Right renal pelvis (tissue), 4 donors: ENCODE measurements at places on chromosomes 13 and 19.

GRCh38 chr19:41325947-41326706, 16.2 kb downstream of the CCDC97 start:
- no peak for DNase-seq

GRCh38 chr13:51213173-51213728, 8.9 kb upstream of the FAM124A start:
- DNase-seq: no peak

- DNase-seq: no peak
Observed at GRCh38 chr19:19540064-19540714, 2.1 kb downstream of the CILP2 start.

GRCh38 chr13:47705185-47705584, 295.9 kb downstream of the SUCLA2 start:
- DNase-seq: no peak

DNA sequence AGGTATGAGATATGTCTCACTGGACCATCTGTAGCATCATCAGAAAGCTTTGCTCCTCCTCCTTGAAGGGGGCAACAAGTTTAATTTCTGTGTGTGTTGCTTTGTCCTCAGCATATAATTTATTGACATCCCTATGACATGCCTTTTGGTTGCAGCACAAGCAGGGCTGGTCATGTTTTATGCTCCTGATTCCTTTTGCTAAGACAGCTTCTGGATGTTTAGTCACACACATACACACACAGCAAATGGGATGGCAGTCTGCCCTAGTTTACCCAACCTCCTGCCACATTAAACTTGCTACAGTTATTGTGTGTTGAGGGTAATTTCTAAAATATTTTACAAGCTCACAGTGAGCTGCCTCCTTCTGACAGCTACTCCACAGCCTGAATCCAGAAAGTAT, 217.9 kb upstream of the RXFP2 start:
- DNase-seq: no peak

DNA sequence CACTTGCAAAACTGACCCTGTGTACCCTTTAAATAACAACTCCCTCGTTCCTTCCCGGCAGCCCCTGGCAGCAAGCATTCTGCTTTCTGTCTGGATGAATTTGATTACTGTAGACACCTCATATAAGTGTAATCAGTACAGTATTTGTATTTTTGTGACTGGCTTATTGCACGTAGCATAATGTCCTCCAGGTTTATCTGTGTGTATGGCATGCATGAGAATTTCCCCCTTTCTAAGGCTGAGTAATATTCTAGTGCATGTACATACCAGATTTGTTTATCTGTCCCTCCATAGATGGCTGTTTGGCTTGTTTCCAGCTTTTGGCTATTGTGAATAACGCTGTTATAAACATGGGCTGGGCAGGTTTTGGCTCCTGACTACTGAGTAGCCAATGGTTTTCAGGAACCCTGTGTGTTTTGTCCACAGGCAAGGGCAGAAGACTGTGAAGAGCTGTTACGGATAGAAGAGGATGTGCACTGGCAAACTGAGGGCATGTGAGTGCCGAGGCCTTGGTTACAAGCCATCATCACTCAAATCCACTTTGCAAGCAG, 98.0 kb downstream of the ESD start:
- no peak for DNase-seq

DNA sequence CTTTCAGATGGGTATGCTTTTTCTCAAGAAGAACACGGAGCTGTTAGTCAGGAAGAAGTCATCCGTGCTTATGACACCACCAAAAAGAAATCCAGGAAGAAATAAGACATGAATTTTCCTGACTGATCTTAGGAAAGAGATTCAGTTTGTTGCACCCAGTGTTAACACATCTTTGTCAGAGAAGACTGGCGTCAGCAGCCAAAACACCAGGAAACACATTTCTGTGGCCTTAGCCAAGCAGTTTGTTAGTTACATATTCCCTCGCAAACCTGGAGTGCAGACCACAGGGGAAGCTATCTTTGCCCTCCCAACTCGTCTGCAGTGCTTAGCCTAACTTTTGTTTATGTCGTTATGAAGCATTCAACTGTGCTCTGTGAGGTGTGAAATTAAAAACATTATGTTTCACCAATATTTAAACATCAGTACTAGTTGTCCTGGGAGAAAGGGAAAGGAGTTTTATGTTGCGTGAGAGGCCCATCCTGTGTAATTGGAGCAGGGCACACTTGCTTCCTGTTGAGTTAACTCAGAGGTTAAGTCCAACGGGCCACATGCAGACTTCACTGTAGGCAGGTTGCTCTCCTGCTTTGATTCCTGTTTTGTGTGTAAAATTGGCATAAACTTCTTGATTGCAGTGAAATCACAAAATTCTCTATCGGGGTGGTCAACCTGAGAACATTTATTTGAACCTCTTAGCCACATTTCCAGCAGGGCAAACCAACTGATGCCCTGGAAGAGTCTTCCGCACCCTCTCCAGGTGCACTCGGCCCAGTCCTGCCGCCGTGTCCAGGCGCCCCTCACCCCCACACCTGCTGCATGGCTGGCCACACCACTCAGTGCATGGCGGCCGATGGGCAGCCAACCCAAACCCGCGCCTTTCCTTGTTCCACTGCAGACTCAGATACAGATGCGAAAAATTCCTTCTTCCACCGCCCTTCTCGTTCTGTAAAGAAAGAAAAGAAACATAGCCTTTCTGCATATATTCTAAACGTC, 31.6 kb downstream of the SHISA2 start:
- no peak for DNase-seq

- DNase-seq: no peak
Observed at GRCh38 chr19:964761-965694, 19.1 kb upstream of the WDR18 start.

GRCh38 chr19:35644987-35645679, 3.0 kb upstream of the COX6B1 start:
- peak; percentile 46 for DNase-seq

- DNase-seq: no peak
Observed at GRCh38 chr19:48926909-48927308, 6.6 kb upstream of the DHDH start.

GRCh38 chr13:34019870-34020269, 201.9 kb downstream of the RFC3 start:
- peak; percentile 14 for DNase-seq

- DNase-seq: no peak
Observed at GRCh38 chr19:55453511-55454260, 7.8 kb downstream of the ISOC2 start.

DNA sequence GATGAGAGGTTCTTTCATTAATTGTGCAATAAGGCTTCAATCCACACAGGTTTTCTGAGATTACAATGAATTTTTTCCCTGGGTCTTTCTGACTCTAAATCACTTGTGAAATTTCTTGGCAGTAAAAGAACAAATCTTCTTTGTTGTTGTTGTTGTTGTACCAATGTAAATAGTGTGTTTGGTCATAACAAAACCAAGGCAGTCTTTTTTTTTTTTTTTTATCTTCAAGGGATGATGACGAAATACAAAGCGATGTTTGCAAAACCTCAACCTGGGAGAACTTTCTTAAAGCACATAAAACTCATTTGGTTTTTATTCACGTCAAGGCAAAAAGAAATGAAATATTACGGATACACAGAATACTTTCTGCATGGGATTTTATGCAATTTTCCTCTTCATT, 462.0 kb downstream of the LIG4 start:
- no peak for DNase-seq

DNA sequence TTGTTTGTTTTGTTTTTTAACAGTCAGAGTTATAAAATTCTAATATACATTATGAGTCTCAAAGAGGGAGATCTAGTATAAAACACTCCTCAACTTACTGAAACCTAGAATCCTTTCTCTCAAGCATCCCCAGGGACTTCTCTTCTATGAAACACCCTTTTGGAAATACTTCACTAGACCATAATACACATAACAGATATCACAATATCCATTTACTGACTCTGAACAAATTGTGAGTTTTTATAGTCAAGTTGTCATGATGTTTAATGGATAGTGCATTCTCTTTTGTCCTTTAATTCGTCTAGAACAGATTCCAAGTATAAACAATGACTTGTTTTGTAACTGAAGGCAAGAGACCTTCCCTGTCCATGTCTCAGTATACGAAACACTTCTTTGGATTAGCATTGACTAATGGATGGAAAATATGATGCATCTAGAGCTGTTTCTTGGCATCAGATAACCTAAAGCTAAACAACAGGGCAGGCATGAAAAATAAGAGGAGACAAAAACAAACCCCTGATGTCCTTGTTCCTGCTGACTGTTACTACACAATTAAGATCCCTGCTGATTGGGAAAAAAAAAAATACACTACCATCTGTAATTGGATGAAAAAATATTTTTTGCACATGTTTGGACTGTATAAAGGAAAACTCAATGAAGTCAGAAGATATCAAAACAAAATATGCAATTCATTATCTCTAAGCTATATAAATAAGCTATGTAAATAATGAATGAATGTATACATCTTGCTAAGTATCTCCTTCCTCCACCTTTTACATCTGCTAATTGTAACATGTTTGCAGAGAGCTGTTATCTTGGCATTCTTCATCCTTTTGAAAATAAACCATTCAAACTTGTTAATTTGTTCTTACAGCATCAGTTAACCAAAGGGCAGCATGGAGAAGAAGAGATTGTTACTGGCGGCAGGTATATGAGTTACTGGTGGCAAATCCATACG, 214.2 kb downstream of the LACC1 start:
- DNase-seq: no peak

- DNase-seq: no peak
Observed at GRCh38 chr13:31781064-31781463, 41.7 kb downstream of the RXFP2 start.

GRCh38 chr13:48797127-48797526, 143.4 kb downstream of the CYSLTR2 start:
- no peak for DNase-seq

DNA sequence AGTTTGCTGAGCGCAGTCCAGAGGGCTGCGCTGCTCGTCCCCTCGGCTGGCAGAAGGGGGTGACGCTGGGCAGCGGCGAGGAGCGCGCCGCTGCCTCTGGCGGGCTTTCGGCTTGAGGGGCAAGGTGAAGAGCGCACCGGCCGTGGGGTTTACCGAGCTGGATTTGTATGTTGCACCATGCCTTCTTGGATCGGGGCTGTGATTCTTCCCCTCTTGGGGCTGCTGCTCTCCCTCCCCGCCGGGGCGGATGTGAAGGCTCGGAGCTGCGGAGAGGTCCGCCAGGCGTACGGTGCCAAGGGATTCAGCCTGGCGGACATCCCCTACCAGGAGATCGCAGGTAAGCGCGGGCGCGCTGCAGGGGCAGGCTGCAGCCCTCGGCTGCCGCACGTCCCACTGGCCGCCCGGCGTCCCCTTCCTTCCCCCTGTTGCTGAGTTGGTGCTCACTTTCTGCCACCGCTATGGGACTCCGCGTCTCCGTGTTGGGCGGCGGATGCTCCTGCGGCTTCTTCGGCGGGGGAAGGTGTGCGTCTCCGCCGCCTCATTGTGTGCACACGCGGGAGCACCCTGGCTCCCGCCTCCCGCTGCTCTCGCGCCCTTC, 772 bp downstream of the GPC6 start:
- DNase-seq: peak; percentile 72

DNA sequence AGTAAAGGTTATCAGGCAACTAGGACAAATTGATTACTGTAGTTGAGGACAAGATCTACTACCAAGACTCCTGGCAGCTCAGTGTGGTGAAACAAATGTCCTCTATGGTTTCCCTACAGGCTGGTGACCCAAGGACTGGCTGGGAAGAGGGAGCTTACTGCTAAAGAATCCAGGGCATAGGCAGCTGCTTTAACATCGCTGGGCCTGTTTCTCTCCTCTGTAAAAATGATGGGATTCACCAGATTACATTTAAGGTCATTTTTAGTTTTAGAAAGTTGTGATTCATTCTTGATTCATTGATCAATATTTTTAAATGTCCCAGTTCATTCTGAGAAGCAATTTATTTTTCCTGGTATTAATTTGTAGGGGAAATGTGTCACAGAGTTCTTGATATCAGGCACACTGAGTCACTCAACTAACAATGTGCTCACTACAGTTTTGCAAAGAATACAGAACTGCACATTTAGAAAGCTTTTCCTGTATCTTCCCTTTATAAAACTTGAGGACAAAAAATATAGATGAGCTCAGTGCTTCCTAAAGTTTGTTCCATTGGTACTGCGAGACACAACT, 19.6 kb upstream of the FAM124A start:
- DNase-seq: no peak

- DNase-seq: no peak
Observed at GRCh38 chr19:17419154-17419620, 660 bp upstream of the MVB12A start.

DNA sequence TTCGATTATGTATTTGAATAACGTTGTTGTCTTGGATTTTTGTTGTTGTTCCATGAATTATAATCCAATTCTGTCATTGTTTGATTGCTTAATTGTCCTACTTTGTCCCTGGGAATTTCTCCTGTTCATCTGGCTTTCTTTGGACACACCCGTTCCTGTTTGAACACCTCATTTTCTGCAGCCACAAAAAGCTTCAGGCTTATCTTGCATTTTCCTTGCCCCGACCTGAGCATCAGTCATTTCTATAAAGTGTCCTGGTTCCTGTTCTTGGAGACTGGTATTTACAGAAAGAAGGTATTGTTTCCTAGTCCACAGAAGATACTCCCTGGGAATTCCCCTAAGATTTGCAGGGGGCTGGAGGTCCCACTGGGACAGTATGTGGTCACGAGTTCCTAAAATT, 731.8 kb upstream of the ARGLU1 start:
- no peak for DNase-seq

GRCh38 chr13:114031631-114032030, 57.8 kb upstream of the C13orf46 start:
- no peak for DNase-seq

GRCh38 chr13:102317593-102317992, 84.3 kb downstream of the FGF14 start:
- DNase-seq: no peak

- DNase-seq: no peak
Observed at GRCh38 chr13:60620611-60621395, 223.8 kb downstream of the TDRD3 start.

DNA sequence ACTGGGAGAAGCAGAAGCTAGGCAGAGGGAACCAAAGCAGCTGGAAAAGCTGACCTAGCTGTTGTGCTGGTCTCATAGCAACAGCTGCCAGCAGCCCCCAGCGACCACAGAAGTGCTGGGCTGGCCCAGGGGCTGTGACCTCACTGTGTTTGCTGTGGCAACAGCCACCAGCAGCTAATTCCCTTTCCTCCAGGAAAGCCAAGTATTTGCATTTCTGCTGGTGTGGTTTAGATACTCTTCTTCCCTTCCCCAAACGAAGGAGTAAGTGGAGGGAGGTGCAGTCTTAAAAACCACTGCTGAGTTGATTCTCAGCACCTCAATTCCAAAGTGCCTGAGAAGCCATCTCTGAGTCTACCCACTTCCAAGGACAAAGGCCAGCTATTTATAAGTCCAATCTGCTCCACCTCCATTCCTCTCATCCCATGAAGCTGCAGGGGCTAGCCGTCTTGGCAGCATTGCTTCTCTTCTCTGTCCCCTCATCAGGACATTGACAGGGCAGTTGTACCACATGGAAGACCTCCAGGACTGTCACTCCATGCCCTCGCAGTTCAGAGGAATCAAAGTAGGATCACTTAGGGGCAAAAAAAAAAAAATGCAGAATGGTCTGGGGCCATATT, 11.5 kb upstream of the CCDC97 start:
- no peak for DNase-seq
